T-helper 1 cell (primary cell): ENCODE measurements at places on chromosomes 2 and 18.

DNA sequence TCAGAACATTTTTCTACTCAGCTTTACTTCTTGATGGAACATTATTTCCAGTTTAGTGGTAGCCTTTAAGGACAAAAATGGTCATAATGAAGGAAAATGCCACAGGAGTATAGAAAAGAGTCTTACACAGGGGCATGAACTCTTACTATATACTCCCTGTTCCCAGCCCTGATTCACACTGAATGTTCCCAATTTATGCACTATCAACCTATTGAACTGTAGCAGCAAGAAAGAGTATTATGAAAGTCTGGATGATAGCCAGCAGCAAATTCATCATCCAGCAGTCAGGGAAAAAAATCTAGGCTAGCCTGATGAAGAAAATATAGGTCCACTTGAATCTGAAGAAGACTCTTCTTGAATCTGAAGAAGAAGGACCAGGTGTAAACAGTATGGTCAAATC lies 1170.3 kb upstream of the CHAC2 start:
- no peak for DNase-seq

GRCh38 chr2:138475277-138475776 lies 26.2 kb upstream of the SPOPL start:
- no peak for DNase-seq

DNA sequence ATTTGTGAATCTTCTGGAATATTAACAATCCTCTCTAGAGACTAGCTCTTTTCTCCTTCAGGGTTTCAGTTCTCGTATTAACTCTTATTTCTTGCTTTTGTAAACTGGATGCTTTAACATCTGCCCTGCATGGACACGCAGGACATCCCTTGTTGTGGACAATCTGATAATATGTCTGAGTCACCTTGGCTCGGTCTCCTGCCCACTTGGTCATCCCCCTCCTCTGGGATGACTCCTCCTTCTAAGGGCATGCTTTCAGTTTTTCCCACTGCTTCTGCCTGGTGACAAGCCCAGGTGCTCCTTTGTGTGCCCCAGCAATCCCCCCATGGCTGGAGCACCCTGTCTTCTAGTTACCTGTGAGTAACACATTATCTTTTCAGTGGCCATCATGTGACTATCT lies 460.5 kb downstream of the DSC3 start:
- DNase-seq, result no peak

GRCh38 chr18:9025091-9025838 lies 77.2 kb upstream of the NDUFV2 start:
- DNase-seq, result no peak

DNA sequence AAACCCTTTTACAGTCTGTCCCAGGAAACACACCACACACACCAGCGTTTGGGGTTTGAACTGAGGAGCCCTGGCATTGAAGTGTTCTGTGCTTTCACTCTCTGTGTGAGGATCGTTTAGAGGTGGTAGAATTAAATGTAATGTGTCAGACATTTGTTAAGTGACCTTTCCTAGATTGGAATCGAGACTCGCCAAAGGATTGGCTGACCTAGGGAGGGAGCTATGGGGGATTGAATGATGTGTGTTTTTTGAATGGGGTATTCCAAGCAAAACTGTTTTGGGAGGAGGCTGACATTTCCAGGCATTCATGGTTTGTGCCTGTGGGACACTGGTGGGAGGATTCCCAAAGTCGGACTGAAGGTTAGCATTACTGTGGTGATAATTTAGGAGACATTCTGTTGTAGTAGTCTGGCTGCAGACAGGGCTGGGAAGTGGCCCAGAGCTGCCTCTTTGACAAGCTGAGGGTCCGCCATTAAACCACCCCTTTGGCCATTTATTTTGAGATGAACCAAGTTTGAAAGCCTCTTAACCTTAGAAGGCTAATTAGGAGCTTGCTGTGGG lies 1.7 kb downstream of the MYO1B start:
- DNase-seq, result no peak

- DNase-seq, result no peak
Measured at GRCh38 chr18:13452388-13452811, 233.8 kb downstream of the LDLRAD4 start.

DNA sequence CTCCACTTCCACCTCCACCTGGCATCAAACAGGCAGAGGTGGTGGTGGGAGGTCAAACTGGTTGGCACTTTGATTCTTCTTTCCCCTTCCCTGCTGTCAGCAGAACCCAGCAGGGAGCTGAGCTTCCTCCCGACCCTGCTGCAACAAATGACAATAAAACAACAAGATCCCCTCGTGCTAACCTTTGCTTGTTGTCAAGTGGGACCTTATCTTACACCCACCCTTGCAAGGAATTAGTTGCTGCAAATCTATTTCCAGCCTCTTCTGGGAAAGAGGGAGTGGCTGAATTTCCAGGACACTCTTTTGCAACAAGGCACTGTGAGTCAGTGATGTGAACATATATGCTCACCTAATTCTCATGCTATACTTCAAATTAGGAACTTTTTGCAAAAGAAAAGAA lies 655.1 kb downstream of the DSC3 start:
- no peak for DNase-seq

- DNase-seq, result no peak
Measured at GRCh38 chr2:119841550-119841949, 81.8 kb downstream of the PTPN4 start.

DNA sequence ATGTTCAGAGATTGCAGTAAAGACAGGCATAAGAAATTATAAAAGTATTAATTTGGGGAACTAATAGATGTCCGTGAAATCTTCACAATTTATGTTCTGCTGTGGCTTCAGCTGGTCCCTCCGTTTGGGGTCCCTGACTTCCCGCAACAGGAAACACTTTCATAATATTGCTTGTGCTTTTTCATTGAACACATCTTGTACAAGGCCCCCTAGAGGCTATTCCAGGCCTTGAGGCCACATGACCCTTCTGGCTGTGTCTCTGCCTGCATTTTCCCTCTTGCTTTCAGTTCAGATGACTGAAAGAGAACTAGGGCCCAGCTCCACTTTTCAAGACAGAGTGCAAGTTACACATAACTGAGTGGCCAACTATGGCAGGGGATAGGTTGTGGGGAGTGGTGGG lies 164.1 kb downstream of the TMEM247 start:
- no peak for DNase-seq

DNA sequence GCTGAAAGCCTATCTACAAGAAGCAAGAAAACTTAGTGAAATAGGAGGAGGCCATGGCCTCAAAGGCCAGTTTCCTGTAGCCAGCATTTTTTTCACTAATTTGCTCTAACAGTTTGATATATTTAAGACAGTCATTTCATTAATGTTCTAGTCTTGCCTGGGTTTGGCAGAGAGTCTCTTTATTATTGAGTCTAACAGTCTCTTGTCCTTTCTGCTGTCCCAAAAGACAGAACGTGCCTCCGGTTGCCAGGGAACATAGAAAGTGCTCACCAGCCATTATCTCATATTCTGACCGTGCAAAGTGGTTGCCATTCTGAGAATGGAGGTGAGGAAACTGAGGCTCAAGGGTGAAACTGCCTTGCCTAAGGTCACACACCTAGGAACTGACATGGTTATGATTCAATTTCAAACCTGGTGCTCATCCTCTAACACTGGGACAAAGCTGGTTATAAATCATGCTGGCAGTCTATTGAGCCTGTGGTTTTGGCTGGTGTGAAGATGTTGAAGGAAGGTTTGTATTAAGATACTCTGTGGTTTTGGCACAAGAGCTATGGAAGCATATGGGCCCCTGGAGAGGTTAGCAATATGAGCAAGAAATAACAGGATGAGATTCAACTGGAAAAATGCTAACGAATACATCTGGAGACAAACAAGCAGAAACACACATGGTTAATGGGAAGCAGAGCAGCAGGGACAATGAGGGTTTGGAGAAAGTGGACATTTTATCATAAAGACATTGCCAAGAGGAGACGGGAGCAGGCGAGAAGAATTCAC lies 903.3 kb upstream of the KLHL29 start:
- DNase-seq, result no peak

- DNase-seq, result no peak
Measured at GRCh38 chr2:188659656-188660406, 314.3 kb upstream of the COL3A1 start.

DNA sequence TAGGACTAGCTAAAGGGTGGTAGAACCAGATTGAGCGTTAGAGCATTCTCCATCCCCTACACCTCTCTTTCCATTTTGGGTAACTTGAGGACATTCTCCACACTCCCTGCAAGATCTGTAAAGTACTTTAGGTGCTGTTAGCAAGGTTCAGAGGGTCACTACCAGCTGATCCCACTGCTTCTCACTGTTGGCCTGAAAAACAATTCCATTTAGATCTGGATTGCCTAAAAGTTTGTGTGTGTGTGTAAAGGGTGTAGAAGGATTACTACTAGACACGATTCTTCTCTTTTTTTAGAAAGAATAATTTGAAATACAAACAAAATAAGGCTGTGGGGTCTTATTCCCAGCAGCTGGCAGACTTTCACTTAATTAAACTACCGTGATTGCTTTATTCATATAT lies 95.1 kb upstream of the TMEM178A start:
- DNase-seq, result no peak

DNA sequence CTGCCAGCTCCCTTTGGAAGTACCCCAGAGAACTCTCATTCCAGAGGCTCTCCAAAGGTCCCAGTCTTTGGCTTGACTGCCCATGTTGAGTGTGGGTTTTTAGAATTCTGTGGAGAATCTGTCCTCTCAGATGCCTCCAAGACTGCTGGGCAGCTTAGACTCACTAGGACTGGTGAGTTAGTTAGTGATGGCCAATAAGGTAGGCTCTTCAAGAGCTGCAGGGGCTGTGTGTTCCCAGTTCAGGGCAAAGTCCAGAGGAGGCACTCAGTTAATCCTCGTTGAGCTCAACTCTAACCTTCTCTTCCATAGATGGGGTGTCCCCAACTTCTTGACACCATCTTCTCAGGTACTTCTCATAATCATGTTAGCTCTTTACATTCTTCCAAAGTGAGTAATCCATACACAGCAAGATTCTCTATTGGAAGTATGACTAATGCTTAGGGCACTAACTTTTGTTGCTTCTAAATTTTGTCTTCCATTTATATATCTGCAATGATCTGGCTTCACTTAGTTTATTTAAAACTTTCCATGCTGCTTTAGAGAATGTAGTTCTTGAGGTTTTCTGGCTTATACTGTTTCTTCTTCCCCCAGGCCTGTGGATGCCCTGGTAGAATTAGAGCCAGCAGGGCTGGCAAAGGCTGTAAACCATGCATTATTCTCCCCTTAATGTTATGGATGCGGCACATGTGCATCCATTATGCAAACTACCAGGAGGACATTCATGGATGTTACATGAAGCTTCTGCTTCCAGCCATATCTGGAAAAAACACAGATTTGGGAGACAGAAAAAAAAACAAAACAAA lies 88.9 kb downstream of the POLE4 start:
- DNase-seq, result no peak

- DNase-seq, result no peak
Measured at GRCh38 chr2:160375037-160375436, 118.6 kb downstream of the RBMS1 start.

DNA sequence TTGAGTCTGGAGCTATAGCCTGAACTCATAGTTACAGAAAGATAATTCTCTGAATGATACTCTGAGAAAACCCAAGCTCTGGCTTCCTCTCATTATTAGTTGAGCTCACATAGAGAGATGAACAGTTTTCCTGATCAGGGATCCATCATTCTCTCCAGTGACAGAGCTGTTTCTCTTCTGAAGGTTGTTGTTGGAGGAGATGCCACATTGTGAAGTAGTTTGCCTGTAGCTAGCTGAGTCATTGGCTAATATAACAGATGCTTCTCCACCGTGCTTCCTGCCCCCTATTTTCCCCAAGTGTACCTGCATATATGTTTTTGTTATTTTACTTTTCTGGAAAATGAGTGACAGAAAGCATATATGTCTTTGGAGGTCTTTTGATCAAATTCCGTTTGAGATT lies 64.6 kb downstream of the OSBPL6 start:
- no peak for DNase-seq

DNA sequence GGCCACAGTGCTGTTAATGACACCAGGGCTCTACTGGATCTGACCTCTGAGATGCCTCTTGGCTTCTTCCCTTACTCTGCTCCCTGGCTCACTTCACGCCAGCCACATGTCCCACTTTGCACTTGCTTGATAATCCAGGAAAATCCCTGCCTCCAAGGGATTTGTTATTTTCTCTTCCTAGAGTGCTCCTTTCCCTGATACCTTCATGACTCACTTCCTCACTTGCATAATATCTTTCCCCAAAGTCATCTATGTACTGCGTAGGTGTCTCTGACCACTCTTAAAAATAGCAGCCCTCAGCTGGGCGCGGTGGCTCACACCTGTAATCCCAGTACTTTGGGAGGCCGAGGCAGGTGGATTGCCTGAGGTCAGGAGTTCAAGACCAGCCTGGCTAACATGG lies 572.3 kb downstream of the PLCL1 start:
- no peak for DNase-seq

DNA sequence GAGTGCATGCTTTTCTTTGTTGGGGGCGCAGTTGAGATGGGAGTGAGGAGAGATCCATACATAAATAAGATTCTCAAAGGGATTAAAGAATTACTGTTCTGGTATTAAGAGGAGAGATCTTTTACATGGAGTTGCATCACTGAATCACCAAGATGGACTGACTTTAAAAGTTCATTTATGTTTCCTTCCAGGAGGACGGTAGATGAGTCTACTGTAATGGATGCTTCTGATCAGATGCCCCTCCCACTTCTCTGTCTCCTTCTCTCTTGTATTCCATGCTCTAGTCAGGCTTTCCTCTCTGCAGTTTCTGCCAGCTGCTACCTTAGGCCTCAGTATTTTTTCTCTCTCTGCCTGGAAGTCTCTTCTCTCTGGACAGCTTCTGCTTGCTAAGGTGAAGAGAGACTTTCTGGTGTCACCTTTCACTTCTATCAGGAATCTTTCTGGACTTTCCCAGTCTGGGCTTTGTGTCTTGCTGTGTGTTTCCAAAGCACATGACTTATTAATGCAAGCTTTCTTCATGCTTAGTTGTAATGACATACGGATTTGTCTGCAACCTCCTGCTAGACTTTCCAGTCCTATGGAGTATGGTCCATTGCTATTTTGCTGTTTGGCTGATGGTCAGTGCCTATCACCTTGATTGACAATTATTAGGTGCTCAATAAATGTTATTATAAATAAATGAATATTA lies 23.6 kb downstream of the FAM171B start:
- DNase-seq, result no peak

- no peak for DNase-seq
Measured at GRCh38 chr2:25312958-25313710, 28.6 kb downstream of the DNMT3A start.

- DNase-seq, result no peak
Measured at GRCh38 chr2:169670937-169671336, 23.3 kb downstream of the CFAP210 start.

DNA sequence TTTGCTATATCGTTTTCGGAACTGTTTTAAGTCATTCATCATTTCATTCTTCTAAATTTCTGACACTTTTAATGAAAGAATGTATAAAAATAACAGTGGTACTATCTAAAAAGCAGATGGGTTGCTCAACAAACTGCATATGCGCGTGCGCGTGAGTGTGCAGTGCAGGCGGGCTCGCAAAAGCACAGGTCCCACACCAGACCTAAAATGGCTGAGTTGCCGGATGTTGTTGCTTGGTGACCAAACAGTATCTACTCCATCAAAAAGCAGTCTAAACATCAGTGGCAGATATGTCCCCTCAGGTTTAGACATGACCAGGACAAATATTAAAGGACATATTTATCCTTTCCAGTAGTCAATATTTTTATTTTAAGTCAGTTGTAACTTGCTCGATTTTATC lies 5.1 kb downstream of the NOL4 start:
- no peak for DNase-seq
